CD4-positive, alpha-beta T cell treated with Interleukin-17A for 4 hours (primary cell): ENCODE measurements at places on chromosomes 2 and 18.

- DNase-seq: no peak
Observed at GRCh38 chr18:57447154-57447621, 12.0 kb downstream of the ONECUT2 start.

DNA sequence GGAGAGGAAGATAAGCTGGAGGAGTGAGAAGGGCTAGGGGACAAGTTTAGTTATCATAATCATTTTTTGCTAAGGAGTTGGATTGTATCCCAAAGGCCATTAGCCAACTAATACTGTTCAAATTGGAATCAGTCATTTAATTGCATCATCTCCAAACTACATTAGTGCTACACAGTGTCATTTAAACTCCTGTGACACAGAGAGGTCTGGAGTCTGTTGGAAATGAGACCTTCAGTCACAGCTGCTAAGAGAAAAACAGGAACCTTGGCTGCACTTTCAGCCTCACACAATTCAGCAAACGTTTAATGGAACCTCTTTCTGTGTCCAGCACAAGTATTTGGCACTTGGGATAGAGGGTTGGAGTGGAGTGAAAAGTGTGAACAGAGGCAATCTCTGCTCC, 175.5 kb upstream of the MGAT5 start:
- no peak for DNase-seq

GRCh38 chr18:39835303-39836030, 2119.6 kb upstream of the PIK3C3 start:
- no peak for DNase-seq

DNA sequence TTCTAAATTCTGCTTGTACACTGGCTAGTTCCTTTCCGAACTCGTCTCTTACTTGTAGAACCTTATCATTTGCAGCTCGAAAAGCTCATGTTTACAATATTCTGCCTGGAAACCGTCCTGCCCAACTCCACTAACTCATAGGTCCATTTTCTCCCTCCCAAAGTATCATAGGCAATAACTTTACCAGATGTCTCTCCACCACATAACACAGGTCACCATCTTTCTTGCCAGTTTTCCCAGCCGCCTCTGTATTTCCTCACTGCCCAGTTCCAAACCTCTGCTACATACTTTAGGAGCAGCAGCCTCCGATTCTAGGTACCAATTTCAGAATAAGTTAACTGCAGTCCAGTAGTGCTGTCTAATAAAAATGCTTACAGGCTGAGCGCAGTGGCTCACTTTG, 259.5 kb downstream of the GLI2 start:
- no peak for DNase-seq

DNA sequence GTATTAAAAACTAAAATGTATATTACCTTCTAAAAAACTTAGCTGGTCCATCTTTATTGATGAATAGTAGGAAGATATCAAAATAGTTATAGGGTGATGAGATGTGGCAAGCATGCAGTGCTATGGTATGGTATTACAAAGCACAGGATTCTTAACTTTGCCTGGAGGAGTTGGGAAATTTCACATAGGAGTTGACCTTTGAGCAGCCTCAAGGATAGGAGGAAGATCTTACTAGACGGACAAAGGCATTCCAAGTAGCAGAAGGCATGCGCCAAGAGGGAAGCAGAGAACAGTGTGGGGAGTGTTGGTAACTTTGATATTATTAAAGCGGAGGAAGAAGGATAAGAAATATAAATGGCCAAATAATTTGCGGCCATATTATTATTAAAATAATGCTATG, 60.0 kb downstream of the TTC21B start:
- DNase-seq: no peak

DNA sequence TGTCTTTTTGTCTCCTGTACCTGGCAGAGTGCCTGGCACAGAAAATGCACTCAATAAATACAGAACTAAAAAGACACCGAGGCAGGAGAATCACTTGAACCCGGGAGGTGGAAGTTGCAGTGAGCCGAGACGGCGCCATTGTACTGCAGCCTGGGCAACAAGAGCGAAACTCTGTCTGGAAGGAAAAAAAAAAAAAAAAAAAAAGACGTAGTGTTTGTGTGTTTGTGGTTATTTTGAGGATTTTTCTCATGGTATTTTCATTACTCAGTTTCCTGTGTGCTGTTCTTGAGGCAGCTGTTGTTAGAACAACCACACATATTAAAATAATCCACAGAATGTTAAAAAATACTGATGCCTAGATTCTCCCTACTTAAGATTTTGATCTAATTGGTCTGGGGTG, 519.2 kb upstream of the SPHKAP start:
- DNase-seq: no peak

- no peak for DNase-seq
Observed at GRCh38 chr18:48919547-48919946, 31.2 kb downstream of the SMAD7 start.

DNA sequence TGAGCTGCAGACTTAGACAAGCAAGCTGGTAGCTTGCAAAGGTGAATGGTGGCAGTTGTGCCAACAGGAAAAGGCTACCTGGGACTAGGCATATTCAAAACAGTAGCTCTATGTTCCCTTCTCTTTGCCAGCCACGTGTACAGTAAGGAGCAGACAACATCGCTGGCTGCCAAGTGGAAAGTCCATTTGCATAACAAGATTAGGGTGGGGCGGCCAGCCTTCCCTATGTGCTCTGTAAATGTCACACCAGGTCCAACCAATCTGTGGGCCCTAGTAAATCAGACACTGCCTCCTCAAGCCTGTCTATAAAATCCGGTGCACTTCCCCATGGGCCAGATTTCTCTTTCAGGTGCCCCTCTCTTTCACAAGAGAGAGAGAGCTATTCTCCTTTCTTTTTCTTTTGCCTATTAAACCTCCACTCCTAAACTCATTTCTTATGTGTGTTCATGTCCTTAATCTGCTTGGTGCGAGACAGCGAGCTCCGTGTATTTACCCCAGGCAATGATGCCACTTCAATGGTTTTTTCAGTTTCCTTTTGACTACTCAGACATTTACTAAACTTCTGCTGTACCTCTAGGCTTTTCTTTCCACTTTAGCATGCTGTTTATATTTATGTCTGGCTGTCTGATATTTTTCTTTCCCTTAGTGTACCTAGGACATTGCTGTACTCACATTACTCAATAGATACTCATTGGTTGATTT, 297.4 kb upstream of the GCFC2 start:
- no peak for DNase-seq

GRCh38 chr2:27281855-27282559, at the start of gene TRIM54:
Gene TRIM54 (plus strand): TSS chr2:27282429. CDS start chr2:27282732, 303 bp downstream.
- DNase-seq: no peak

- DNase-seq: no peak
Observed at GRCh38 chr2:35932276-35932963, 423.2 kb upstream of the CRIM1 start.

- DNase-seq: no peak
Observed at GRCh38 chr18:10946058-10946457, 203.3 kb downstream of the PIEZO2 start.

- no peak for DNase-seq
Observed at GRCh38 chr2:64982311-64982857, 6.8 kb upstream of the SLC1A4 start.

DNA sequence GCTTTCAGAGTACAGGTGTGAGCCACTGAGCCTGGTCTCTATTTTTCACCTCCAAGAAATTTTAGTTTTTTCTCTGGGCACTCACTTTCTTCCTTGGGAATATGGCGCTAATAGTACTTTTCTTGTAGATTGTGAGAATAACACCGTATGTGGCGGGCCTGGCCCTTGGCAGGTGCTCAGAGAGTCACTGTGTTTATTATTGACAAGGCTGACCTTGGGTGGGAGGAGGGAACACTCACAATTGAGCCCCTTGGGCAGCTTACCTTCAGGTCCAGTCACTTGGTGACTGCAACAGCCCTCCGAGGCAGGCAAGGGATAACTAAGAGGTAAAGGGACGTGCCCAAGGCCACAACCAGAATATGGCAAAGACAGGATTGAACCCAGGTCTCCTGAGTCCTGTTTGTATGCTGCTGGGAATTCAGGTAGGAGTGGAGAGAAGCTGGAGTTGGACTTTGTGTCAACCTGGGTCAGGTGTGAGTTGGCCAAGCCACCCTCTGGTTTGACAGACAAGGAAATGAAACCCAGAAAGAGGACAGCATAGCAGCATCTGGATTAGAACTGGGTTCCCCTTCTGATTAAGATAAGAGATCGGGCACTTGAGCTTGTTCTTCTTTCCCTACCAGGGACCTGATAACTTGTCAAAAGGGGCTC, 2.8 kb upstream of the STK25 start:
- DNase-seq: no peak

- DNase-seq: no peak
Observed at GRCh38 chr18:3679241-3679640, 229.3 kb downstream of the TGIF1 start.

GRCh38 chr2:30325600-30326328, 94.4 kb downstream of the LBH start:
- peak; percentile 23 for DNase-seq

- DNase-seq: no peak
Observed at GRCh38 chr2:241179899-241180298, 8.6 kb upstream of the ANO7 start.

GRCh38 chr18:65706646-65707045, 44.2 kb upstream of the CDH7 start:
- no peak for DNase-seq

GRCh38 chr2:74188018-74188601, 9.4 kb upstream of the MOB1A start:
- DNase-seq: no peak

- DNase-seq: peak; percentile 34
Observed at GRCh38 chr2:46985512-46985911, 69.9 kb upstream of the MCFD2 start.

- no peak for DNase-seq
Observed at GRCh38 chr2:72011791-72012190, 135.9 kb downstream of the CYP26B1 start.

DNA sequence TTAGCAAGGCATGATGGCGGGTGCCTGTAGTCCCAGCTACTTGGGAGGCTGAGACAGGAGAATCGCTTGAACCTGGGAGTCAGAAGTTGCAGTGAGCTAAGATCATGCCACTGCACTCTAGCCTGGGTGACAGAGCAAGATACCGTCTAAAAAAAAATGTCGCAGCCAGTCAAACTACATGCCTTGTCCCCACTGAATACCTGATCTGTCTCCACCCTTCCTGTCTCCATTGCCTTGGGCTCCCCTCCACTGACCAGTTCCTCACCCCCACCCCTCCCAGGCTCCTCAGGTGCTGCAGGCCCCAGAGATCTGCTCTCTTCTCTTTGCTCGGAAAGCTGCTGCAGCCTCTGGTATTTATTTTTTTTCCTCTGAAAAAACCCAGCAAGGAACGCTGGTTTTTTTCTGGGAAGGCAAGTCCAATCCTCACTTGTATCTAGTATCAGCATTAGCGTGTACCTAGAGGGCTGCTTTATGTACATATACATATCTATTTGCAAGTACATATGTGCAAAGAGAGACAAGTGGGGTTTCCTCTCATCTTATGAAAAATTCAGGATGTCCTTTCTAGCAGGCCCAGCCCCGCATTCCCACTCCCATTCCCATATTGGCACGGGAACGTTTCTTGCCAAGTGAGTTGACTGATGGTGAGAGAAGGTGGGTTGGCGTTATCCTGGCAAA, 4.4 kb downstream of the PSD4 start:
- no peak for DNase-seq

GRCh38 chr2:3433339-3433699, 53.8 kb downstream of the TRAPPC12 start:
- no peak for DNase-seq

DNA sequence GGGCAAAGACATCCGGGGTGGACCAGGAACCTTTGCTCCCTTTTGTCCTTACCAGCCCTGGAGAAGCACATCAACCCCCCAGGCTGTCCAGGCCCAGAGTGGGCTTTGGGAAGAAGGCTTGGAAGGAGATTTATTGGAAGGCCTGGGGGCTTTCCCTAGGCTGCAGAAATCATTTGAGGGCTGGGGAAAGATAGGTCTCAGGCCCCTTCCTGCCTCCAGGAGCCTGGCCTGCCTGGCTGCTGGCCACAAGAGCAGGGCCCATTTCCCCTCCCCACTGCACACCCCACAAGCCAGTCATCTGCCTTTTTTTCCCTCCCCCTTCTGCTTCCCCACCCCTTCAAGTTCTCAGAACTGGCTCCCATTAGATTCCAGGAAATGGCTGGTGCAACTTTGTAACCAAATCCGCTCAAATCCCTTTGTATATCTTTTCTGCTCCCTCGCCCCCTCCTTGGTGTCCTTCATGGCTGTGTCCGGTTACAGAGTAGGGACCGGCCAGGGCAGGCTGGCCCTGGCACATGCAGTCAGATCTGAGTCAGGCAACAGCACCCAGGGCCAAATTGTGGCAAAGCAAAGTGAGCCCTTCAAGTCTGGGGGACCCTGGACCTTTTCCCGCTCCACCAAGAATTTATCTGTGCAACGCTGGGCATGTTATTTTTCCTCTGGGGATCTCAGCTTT, 20.8 kb upstream of the TNP1 start:
- no peak for DNase-seq

DNA sequence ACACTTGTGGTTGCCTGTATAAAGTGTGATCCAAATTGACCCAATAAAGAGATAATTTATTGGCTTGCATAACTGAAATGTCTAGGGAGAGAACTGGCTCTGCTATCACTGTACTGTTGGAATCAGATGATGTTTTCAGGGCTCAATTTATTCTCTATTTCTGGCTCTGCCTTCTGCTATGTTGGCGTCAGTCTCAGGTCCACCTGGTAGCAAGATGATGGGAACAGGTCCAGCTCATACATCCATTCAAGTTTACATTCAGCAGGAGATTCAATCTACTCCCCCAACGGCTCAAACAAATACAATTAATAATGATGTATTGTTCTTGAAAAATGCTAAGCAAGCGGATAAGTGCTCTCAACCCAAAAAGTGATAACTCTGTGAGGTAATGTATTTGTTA, 297.7 kb upstream of the SYT4 start:
- no peak for DNase-seq

DNA sequence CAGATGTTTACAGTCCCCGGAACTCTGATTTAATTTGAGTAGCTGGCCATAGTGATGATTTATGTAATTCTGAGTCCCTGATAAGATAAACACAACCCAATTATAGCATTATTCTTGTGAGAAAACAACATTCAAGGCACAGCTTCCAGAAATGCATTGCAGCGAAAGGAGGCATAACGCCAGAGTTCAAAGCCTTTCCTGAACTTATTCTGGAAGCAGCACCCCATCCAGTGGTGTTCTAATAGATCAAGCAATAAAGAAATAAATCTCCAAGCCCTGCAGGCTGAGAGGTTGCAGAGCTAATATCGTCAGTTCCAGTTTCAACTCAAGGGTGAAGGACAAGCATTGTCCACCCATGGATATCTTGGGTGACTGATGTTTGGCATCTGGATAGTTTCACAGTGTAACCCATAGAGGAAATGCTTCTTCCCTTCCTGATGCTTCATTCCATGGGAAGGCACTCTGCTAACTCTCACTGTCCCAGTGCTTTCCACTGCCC, 18.8 kb downstream of the CDH2 start:
- no peak for DNase-seq

DNA sequence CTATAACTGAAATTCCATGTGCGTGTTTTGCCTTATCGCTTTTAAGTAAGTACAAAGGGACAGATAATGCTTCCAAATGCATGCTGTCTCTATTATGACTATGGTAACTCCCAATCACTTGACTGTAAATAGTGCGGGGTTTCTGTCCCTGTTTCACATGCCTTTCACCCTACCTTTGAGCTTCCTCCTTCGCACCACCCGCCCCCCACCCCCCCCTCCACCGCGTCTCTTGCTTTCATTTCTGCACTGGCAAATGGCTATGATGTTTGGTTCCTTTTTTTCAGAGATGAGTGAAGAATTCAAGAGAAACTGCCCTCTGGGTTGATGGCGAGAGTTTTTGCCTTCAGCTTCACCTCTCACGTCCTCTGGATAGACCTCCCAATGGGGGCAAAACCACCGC, 25.0 kb upstream of the SPP2 start:
- peak; percentile 58 for DNase-seq
